Endothelial cell of coronary artery (primary cell): ENCODE measurements at places on chromosomes 4 and X. TPM values are rescaled to one million over a fixed set of nuclear protein-coding genes. Genes with fewer than 3 reads are reported as not detected.

The FRMD7 gene
- under 0.01 TPM in 1 of 2 replicates, not detected in the other for total RNA-seq

The SPANXB1 gene
- not detected in 2 replicates for total RNA-seq

The SATL1 gene
- total RNA-seq: not detected in 2 replicates

The ANKRD50 gene
- total RNA-seq: 68.3 and 160 TPM in 2 replicates

The GUCY1B1 gene
- 0.81 and 2.2 TPM in 2 replicates for total RNA-seq

The CTAG1B gene
- total RNA-seq: not detected in 2 replicates

The ABCG2 gene
- 1.7 and 14.0 TPM in 2 replicates for total RNA-seq

The SLC4A4 gene
- total RNA-seq: under 0.01 and 0.66 TPM in 2 replicates

The FAM47C gene
- total RNA-seq: not detected in 2 replicates

The LUZP4 gene
- total RNA-seq: not detected in 2 replicates

The DRD5 gene
- total RNA-seq: not detected in 2 replicates

The NAP1L3 gene
- total RNA-seq: 0.18 and 0.56 TPM in 2 replicates

The CXCR3 gene
- not detected in 2 replicates for total RNA-seq

The POF1B gene
- not detected in 2 replicates for total RNA-seq

The ZNF141 gene
- total RNA-seq: 7.6 and 11.8 TPM in 2 replicates

The GAGE13 gene
- not detected in 2 replicates for total RNA-seq
